Activated naive CD4-positive, alpha-beta T cell treated with Interleukin-2 at 50 U/mL for 16 hours (primary cell): ENCODE measurements at places on chromosomes 7 and 10.

GRCh38 chr7:80453699-80454340 lies 58.0 kb downstream of the GNAT3 start:
- DNase-seq, result no peak

GRCh38 chr7:116271963-116272886 lies 61.9 kb downstream of the TES start:
- no peak for DNase-seq

DNA sequence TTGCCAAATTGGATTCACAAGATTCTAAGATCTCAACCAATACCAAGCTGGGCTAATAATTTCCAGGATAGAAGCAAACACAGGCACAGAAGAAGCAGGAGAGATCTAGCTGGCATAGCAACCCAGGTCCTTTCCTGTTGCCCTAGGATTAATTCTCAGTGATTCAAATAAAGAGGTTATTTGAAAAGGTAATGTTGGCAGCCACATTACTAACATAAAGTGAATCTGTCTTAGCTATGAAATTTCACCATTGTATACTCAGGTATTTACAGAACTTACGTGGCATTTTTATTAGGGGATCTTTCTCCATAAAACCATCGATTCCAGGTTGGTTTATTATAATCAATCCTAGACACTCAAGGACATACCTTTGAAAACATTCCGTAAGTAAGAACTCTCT lies 379.3 kb upstream of the POM121L12 start:
- DNase-seq, result no peak

GRCh38 chr7:96228760-96229159 lies 93.1 kb downstream of the SLC25A13 start:
- no peak for DNase-seq

- no peak for DNase-seq
These were observed 63.1 kb downstream of the PWWP2B start for GRCh38 chr10:132460071-132460470.

DNA sequence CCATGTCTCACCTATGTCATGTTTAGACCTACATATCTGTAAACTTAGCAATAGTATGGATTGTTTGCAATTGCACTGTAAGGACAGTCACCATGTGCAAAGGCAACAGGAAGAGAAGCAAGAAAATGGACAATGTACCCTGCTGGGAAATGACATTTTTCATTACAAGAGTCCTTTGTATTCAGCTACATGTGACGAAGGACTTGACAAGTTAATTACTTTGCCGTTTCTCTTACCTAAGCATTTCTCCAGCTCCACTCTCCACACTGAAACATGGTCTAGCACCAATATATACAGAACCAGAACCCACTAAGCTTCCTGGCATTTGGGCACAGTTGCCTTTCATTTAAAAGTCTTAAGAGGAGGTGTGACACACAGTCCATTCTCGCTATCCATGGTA lies 76.6 kb upstream of the PFKP start:
- no peak for DNase-seq

GRCh38 chr10:128560993-128561392 lies 434.8 kb upstream of the MKI67 start:
- no peak for DNase-seq

DNA sequence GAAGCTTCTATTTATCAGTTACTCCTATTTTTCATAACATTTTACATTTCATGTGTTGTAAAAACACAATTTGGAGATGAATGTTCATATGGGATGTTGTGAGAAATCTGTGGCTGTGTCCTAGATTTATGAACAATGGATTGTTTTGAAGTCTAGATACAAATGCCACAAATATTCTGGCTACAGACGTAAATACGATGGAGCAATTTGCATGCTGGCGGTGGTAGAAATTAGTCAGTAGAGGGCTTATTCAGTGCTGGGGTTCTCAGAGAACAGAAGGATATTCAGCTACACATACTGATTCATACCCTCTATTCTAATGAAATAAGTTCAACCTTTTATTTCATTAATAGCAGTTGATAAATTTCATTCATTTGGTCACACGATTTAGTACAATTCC lies 48.8 kb downstream of the PLPP4 start:
- DNase-seq, result no peak

GRCh38 chr10:102642736-102643335 lies 1.4 kb upstream of the TRIM8 start:
- DNase-seq, result peak; percentile 48

- DNase-seq, result no peak
These were observed 92.8 kb downstream of the CCDC71L start for GRCh38 chr7:106568002-106568679.

GRCh38 chr10:32332299-32332750 lies 14.6 kb downstream of the EPC1 start:
- DNase-seq, result peak; percentile 80

DNA sequence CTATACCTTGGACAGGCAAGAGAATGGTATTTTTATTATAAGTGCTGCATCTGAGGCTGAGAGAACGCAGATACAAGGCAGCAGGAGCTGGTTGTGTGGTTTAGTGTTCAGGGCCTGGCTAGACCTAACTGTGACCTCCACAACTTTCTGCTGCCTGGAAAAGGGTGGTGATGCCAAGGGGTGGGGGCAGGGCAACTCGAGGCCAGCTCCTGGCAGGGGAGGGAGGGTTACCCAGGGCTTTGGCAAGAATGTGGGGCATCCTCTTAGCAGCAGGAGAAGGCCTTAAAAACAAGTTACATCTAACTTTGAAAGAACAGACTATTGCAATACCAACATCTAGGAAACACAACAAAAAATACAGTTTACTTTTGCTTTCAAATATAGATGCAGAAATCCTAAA lies 13.0 kb downstream of the MXI1 start:
- DNase-seq, result no peak

- peak; percentile 91 for DNase-seq
These were observed at the start of gene CFAP70 for GRCh38 chr10:73358331-73359279. CFAP70 (minus strand) TSS chr10:73358864; CDS start chr10:73354796, 4,068 bp downstream.

GRCh38 chr10:82277591-82277990 lies 402.6 kb downstream of the NRG3 start:
- DNase-seq, result no peak
